ENCODE measurements at places on chromosomes 16 and 17.
A peak's percentile ranks its signal among the peaks of the same experiment; 100 is the strongest.

DNA sequence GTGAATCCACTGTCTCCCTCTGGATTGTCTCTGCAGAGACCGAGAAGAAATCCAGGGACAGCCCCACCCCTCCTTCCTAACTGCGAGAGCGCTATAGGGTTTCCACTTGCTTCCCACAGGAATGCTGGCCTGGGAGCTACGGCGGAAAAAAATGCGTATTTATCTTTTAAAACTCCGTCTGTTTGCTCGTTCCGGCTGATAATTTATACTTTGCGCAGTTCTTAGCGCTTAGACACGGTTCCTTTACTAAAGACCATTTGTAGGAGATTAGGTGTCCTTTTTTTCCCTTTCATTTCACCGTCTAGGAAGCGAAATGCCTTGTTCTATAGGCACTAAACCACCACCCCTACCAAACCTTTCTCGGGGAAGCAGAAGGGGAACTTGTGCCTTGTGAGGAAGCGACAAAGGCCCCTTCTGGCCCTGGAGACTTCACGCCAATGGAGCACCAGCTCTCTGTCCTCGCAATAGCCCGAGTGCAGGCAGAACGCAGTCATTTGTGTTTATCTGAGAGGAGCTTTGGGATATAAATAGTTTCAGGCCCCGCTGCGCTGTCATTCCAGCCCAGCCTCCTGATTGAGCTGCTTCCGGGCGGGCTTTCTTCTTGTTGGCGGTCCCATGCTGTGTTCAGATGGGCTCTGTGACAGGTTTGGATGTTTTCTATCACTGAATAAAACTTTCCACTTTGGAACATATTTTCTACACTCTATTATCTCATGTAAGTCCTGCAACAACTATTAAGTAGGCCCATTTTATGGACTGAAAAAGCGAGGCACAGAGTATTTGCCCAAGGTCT, 791 bp upstream of the SUPT4H1 start:
- peak; percentile 86 for DNase-seq

DNA sequence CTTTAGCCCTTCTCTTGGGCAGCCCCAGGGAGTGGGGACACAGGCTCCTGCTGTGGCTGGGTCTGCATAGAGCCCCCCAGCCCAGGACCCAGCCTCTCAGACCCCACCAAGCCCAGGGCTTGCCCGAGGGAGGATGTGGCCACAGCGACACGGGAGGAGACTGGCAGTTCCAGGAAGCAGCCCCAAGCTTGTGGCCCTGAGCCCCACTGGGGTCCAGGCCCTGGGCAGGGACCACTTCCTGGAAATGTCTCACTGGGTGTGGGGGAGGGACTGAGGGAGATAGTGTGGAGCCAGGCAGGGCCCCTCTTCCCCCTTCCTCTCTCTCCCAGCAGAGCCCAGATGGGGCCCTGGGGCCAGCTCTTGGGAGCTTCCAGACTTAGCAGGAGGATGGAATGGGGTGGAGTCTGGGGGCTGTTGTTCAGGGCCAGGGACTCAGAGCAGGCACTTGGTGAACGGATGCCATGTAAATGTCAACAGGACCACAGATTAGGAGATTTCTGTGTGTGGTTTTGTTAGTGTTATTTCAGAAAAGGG, 35.3 kb downstream of the ADGRG5 start:
- DNase-seq = no peak

DNA sequence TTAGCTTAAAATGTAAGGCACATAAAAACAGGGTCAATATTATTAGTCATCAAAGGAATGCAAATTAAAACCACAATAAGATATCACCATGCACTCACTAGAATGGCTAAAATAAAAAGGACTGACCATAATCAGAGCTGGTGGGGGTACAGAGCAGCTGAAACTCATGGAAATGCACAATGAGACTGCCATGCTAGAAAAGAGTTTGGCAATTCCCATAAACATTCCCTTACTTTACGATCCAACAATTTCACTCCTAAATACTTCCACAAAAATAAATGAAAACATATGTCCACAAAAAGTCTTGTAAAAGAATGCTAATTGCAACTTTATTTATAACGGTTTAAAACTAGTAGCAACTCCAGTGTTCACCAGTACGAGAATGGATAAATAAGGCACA, 36.1 kb upstream of the ERCC4 start:
- DNase-seq = no peak

GRCh38 chr16:3642397-3643094, 11.9 kb upstream of the DNASE1 start:
- DNase-seq = peak; percentile 87

DNA sequence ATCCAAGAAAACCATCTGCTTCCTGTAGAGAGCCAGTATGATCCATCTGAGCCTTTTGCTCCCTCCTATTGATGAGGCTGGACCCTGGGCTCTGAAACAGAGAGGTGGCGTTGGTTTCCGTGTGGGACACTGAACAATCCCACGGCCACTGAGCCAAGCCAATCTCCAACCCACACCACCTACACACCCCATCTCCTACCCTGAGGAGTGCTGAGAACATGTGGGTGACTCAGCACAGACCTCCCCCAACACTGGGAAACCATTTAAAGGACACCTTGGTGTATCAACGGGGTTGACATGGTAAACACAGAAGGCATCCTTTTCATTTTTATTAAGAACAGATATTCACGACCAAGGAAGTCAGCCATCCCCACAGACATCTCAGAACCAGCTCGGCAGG, 332.1 kb downstream of the SLC39A11 start:
- no peak for DNase-seq

DNA sequence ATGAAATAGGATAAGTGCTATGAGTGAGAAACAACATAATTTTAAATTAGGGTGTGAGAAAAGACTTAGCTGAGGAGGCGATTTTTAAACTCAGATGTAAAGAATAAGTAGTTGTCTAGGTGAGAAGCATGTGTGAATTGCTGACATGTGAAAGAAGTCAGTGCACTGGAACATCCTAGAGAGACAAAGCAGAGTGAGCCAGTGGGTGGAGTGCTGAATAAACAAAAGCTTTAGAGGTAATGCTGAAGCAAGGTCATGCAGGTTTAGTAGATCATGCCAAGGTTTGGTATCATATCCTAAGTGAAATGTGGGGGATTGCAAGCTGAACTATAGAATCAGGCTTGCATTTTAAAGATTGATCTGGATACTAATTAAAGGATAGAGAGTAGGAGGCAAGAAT, 89.4 kb downstream of the KIF2B start:
- DNase-seq = no peak

DNA sequence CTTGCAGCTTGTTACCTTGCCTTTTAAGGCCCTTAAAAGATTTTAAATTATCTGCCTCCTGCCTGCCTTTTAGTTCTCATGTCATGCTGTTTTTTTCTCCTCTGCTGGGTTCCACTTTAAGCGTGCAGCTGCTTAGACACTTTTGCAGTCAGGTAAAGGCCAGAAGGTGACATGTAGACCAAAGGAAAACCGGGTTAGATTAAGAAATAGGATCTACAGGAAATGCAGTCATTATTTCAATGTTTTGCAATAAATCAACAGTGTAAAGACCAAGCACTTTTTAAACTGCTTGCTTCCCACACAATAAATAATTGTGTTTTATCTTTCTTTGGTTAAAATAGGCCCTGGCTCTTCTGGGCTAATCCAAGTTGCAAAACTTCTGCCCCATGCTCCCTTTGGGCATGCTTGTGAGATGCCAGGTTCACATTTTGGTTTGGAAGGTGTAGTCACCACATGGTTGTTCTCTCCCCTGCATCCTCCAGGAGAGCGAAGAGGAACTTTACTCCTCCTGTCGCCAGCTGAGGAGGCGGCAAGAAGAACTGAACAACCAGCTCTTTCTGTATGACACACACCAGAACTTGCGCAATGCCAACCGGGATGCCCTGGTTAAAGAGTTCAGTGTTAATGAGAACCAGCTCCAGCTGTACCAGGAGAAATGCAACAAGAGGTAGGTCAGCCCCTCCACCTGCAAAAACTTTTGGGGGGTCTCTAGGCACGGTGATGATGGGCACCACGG, 54.9 kb downstream of the SDR42E1 start:
- no peak for DNase-seq

DNA sequence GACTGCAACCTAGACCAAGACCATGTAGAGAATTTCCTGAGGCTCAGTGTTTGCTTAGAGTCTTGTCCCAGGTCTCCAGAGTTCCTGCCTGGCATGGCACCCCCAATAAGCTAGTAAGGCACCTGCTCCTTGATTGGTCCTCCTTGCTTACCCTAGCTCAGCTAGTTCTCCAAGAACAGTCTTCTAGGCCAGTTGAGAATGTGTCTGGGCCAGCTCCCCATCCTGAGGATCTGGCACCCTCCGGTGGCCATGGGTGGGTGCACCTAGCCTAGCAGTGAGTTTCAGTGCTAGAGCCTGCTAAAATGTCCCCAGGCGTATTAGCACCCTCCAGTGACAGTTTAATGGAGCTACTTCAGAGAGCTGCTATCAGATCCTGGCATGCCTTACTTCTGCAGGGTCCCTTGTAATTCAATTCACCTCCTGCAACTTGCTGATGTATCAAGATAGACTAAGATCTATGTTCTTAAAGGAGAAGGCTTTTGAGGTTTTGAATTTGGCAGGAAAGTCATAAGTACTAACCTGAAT, 44.4 kb upstream of the MED13 start:
- DNase-seq = peak; percentile 90

- DNase-seq = no peak
Observed at GRCh38 chr16:26530584-26531289, 536.0 kb upstream of the C16orf82 start.

DNA sequence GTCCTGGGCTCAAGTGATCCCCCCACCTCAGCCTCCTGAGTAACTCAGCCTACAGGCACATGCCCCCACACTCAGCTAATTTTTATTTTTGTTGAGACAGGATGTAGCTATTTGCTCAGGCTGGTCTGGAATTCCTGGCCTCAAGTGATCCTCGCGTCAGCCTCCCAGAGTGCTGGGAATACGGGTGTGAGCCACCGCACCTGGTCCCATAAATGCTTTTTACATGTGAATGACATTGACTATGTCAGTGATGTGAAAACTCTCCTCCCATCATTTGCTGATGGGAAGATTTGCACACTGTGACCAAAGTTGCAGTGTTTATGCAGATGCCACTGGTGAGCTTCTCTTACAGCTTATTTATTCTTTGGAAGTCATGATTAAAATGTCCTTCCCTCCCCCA, 15.0 kb downstream of the PLCD3 start:
- no peak for DNase-seq

GRCh38 chr16:89054261-89054661, 39.4 kb upstream of the ACSF3 start:
- no peak for DNase-seq

- DNase-seq = no peak
Observed at GRCh38 chr17:38898291-38898679, 27.1 kb upstream of the LASP1NB start.

DNA sequence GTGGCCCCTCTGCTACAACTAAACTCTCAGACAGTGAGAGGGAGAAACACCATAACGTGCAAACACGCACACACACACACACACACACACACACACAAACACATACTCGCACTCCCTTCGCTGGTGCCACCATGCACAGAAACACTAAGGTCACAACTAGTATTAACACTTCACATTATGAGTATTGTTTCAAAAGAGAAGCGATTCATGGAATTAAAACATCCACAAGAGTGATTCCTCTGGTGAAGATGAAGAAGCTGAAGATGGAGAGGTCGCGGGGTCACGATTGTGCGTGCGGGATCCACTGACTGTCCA, 7.1 kb upstream of the GHDC start:
- DNase-seq = no peak

Data from ELF-1 (cell line).